Fibroblast of the aortic adventitia (primary cell): ENCODE measurements at places on chromosomes 1 and 21. TPM values are rescaled to one million over a fixed set of nuclear protein-coding genes. Genes with fewer than 3 reads are reported as not detected.

KIF2C gene
- total RNA-seq: 1.1 and 23.0 TPM in 2 replicates

FMO2 gene
- total RNA-seq: 0.45 and 7.4 TPM in 2 replicates

HAPLN2 gene
- total RNA-seq: not detected in 2 replicates

MMP23B gene
- total RNA-seq: 13.5 and 35.2 TPM in 2 replicates

HSF2BP gene
- 2.3 and 7.3 TPM in 2 replicates for total RNA-seq

DNA sequence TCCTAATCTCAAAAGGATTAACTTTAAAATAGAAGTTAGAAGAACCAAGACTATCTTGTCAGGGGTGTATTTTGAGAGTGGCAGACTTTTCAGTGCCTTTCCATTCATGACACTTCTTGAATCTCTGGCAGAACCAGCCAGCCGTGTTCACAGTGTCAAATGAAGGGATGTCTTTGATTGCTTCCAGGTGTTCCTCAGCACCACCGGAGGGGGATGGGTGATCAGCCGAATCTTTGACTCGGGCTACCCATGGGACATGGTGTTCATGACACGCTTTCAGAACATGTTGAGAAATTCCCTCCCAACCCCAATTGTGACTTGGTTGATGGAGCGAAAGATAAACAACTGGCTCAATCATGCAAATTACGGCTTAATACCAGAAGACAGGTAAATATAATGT lies 32.3 kb downstream of the FMO1 start:
- DNase-seq: no peak

DNA sequence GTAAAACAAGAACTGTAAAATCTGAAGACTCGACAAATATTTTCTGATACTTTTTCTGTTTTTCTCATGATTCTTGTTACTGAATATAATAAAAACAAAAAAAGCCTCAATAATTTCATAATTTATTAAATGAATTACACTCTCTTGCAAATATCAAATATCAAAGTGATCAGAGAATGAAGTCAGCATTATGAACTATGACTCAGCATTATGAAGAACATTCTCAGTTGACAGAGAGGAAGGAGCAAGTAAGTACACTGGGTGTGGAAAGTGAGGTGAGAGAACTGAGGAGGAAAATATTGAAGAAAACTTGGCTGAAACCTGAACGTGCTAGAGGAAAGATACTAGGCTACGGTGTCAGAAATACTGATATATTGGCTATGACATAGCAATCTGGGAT lies 529.5 kb downstream of the KCNT2 start:
- DNase-seq: peak; percentile 2

GRCh38 chr1:204703826-204704612 lies 18.5 kb upstream of the LRRN2 start:
- no peak for DNase-seq
